ENCODE measurements at places on chromosomes 2 and 18.

- no peak for DNase-seq
These were observed 7.9 kb upstream of the SALL3 start for GRCh38 chr18:78971511-78972245.

- DNase-seq, result no peak
These were observed 100.5 kb downstream of the TACR1 start for GRCh38 chr2:75098856-75099255.

GRCh38 chr2:231861288-231861931 is 64.8 kb downstream of the NPPC start:
- DNase-seq, result no peak

GRCh38 chr18:36454245-36454644 is 156.7 kb downstream of the FHOD3 start:
- DNase-seq, result no peak

GRCh38 chr2:44777537-44777936 is 164.0 kb upstream of the SIX3 start:
- no peak for DNase-seq

- no peak for DNase-seq
These were observed 69.1 kb upstream of the GRB14 start for GRCh38 chr2:164690361-164690760.

GRCh38 chr2:49113046-49113445 is 41.3 kb downstream of the FSHR start:
- no peak for DNase-seq

GRCh38 chr18:79542876-79543750 is 136.5 kb upstream of the CTDP1 start:
- DNase-seq, result no peak

- DNase-seq, result no peak
These were observed 137.7 kb downstream of the IRS1 start for GRCh38 chr2:226661789-226662545.

DNA sequence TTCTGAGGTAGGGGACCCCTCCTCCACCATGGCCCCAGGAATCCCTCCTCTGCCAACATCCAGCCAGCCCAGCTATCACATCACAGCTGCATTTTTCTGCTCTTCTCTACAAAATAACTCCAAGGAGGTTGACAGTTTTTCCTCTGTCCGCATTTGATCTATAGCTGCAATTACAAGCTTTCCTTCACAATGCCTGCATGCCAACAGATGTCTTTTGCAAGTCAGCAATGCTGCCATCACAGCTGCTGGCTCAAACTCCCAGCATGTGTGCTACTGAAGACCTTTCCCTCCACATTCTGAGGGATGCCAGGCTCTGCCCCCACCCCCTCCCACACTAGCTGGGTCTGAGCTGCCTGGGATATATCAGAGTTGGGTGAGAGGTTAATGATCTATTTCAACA is 51.7 kb downstream of the MCFD2 start:
- DNase-seq, result no peak

DNA sequence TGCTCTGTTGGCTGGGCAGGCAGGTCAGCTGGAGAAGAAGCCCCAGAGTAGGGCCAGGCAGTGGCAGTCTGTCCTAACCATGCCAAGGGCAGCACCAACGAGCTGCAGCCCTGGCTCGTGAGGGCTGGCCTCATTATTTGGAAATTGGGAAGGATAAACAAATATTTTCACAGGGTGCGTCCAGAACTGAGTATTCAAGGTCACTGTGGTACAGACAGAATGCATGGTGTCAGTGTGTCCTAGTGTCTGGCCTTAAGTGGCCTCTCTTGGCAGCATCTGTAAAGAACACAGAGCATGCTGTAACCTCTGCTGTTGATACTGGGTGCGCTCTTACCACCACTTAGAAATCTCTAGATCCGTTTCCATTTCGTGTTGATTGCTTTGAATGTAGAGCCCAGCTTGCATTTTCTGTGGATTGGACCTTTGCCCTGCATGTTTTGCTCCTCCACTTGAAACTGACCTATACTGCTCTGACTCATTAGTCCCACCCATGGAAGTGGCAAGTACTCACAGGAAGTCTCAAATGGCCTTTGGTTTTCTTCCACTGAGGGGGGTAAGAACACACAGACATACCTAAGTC is 88.2 kb downstream of the GREB1L start:
- DNase-seq, result no peak

Measured in stimulated activated CD8-positive, alpha-beta memory T cell treated with anti-CD3 and anti-CD28 coated beads, Interleukin-15, amount 100 ng/mL, for 1 hour (primary cell).